ENCODE measurements at places on chromosomes 12 and 14.
A peak's percentile ranks its signal among the peaks of the same experiment; 100 is the strongest.

GRCh38 chr12:14157088-14157747 lies 175.8 kb upstream of the GRIN2B start:
- DNase-seq: no peak

GRCh38 chr12:97167598-97167997 lies 260.5 kb downstream of the NEDD1 start:
- no peak for DNase-seq

DNA sequence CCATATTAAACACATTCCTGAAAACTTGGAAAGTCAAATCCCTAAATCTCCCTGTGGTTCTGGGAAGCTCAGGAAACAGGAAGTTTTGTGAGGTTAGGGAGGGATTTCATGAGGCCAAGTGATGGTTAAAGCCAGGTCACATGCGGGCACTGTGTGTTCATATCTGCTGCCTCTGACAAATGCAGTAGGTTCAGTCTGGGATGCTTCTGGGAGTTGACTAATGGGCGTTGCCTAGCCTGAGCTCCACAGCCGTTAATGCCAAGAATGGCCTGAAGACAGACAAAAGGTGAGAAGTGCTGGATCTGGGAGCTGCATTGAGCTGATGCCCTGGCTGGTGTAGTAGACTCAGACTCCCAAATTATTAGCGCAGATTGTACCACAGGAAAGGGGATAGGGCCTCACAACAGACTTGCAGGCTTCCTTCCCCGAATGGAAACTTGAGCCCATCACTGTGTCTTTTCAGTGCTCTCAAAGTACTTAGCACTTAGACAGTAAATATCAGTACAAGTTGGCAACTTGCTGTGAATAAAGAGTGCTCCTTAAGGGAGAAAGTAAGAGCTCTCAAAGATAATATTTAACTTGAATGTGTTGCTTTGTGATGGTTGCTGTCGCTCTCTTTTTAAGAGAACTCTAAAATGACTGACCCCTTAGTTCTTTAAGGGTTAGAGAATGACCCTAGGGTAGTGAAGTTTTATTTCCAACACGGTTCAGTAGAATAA lies 17.3 kb downstream of the GSG1 start:
- no peak for DNase-seq

DNA sequence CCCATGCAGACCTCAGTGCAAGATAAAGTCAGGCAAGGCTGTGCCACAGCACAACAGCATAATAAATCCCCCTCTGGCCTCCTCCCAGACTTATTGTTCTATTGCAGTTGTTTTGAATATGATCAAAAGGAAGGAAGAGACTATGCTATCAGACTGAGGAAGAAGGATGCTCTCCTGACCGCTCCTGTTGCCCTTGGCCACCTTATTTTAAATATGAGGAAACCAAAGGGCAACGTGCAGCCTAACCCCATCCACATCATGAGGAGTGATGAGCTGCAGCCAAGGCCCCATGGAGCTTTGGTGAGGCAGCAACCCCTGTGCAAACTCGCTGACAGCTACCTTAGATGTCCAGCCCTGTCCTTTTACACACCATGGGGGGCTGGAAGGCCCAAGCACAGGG lies 291.7 kb downstream of the ZFP36L1 start:
- no peak for DNase-seq

DNA sequence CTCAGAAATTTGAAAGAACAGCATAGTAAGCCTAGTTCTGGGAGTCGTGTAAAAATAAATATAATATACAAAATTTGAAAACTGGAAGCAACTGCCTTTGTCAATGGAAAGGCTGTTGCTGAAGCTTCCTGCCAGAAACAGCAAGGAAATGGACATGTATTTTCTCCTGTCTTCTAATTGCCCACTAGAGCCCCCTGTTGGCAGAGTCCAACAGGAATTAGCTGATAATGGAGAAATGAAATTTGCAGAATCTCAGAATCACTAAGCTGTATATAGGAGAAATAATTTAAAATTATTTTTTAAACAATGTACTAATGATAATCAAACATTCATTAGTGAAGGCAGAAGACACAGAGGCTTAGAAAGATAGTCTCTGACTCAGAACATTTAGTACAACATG lies 414.8 kb downstream of the SLC6A15 start:
- peak; percentile 10 for DNase-seq

GRCh38 chr14:70665448-70666360 lies 24.0 kb downstream of the TTC9 start:
- no peak for DNase-seq

DNA sequence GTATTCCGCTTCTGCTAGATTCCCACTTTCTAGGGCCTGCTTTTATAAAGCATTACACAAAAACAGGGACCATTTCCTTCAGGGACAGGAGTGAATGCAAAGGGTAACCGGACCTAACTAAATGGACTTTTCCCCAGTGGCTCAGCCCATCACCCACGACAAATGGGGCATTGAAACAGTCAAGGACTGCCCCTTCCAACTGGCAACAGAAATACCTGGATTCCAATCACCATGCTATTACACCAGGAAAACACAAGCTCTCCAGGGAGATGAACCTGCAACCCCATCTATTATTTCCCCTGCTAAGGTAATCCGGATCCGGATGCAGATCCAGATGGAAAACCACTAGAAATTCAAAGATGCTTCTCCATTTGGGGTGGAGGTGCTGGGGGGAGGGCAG lies 1.0 kb downstream of the MPHOSPH9 start:
- DNase-seq: no peak

DNA sequence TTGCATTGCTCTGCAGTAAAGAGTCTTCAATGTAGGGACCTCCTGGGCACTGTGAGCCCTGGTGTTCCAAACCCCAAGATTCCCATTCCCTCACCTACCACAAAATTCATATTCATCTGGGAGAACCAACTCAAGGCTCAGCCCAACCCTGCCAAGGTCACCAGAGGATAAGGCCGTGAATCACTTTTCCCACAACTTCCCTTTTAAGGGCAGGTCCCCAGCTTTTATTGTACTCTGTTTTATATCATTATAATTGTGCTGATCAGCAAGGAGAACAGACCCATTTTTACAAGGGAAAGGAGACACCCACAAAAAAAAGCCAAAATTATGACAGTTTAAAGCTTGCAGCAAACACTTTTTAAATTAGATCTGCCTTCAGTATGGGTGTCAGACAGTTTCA lies 363.0 kb upstream of the FKBP4 start:
- peak; percentile 32 for DNase-seq

DNA sequence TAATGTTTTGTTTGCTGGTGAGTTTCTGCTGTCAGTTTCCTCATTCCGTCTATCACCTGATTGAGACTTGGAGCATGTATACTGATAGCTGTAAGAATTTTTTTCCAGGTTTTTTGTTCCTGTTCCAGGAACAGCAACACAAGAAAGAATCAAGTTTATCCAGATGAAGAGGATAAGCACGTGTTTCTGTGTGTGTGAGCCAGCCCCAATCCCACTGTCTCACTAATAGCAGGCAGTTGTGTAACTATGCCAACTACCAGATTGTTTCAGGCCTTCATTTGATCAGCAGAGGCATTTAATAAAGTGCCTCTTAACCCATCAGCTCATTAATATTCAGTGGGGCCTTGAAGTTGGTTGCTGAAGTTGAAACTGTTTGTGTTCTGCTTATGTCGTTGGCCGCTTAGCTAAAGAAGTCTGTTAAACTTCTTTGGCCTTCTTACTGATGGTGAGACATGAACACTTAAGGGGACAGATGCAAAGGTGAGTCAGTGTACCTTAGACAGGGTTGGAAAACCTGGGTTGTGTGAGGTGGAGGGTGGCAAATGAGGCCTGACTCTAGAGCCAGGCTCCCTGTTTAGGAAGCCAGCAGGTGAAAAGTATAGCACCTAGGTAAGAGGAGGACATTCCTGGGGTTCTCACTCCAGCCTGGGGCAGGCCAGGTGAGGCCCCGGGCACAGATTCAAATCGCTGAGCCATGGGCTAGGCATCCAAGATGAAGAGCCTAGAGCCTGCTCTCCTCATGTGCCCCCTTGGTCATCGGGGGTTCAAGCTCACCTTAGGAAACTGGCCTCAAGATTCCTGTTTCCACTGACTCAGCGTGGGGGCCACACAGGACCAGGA lies 3.7 kb downstream of the ANKRD13A start:
- no peak for DNase-seq

- DNase-seq: no peak
Measured at GRCh38 chr12:132079200-132079599, 64.9 kb downstream of the DDX51 start.

- no peak for DNase-seq
Measured at GRCh38 chr14:70934084-70934483, 26.8 kb downstream of the PCNX1 start.

GRCh38 chr12:119803381-119803791 lies 73.7 kb downstream of the CIT start:
- DNase-seq: no peak

GRCh38 chr12:110253176-110253575 lies 27.9 kb upstream of the ATP2A2 start:
- no peak for DNase-seq

GRCh38 chr12:19547271-19547671 lies 108.0 kb downstream of the AEBP2 start:
- no peak for DNase-seq

DNA sequence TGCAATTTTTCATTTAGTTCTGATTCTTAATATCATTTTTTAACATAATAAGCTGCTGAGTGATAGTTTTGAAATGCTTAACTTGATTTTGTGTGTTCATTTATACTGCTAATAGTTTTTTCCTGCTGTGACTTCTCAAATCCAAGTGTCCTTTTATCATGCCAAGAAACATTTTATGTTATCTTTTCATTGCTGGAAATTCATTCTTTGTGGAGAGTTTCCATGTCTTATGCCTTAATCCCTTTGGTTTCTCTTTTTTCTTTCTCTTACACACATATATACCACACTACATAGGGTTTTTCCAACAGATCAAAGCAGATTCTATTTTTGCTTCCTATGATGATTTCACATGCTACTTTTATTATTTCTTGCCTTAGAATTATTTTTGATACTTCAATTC lies 981.1 kb downstream of the SLC6A15 start:
- DNase-seq: no peak

- no peak for DNase-seq
Measured at GRCh38 chr12:81347404-81347803, 269.5 kb downstream of the ACSS3 start.

DNA sequence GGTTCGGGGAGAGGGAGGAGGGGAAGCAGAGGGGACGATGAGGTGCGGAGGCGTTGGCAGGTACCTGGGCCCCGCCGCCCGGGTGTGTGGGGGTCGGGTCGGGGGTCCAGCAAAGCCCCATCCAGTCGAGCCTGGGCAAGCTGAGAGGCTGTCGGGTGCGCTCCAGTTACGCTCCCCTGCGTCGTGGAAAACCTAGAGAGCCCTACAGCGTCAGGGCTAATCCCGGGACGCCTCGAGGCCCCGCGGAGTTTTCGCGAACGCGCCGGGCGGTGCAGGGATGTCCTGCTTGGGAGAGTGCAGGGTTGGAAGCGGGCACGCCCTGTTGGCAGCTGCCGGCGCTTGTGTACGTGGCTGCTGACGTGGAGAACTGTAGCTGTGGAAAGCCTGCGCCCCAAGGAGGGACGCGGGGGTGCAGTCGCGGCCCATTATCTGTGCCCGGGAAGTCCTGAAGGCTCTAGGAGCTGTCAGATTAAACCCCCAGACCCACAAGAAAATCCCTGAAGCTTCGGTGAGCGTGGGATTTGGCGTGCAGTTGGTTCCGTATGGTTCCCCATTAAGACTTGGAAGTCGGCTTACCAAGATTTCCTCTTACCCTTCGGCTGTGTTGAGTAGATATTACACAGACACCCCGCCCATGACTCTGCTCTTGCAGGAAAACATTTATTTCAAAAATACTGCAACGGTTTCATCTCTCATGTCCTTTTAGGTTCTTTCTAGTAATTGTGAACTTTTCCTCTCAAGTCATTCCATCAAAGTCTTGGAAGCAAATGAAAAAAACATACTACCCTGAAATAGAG lies 11.3 kb upstream of the SLC38A2 start:
- DNase-seq: peak; percentile 86

GRCh38 chr14:106691601-106692291 lies 1165.4 kb downstream of the TMEM121 start:
- DNase-seq: peak; percentile 80

- DNase-seq: no peak
Measured at GRCh38 chr12:49953151-49953550, 2.6 kb downstream of the AQP2 start.

- DNase-seq: peak; percentile 50
Measured at GRCh38 chr14:102591372-102591943, 991 bp upstream of the RCOR1 start.

DNA sequence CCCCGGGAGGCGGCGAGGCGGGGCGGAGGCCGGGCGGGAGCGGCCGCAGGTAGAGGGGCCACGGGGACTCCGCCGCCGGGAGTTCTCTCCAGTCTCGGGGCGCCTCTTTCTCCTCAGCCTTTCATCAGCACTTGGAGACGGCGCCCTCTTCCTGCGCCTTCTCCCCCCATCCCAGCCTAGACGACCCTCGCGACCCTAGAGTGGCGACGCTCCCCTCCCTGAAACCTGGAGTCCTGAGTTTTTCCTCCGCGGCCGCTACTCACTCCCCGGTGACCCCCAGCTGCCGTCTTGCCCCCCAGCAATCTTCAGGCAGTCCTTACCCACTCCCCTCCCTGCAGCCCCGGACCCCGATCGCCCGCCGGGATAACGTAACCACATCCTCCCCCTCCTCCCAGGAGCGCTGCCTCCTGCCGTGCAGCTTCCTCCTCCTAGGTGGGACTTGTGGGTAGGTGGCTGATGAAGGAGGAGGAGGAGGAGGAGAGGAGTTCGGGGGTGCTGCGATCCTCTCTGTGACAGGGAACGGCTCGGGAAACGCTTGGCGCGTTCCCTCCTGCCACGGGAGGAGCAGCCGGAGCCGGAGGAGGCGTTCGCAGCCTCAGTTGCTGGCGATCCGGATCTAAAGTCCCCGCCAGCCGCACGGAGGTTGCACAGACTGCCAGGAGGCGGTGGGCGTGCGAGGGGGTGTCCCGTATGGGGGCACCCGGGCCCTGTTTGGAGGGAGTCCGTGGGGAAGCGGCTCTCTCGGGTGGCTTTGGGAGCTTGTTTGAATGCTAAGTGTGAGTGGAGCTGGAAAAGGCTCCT lies 891 bp downstream of the PLEKHA5 start:
- DNase-seq: peak; percentile 43

GRCh38 chr14:88562532-88562830 lies 356 bp upstream of the ZC3H14 start:
- DNase-seq: no peak

DNA sequence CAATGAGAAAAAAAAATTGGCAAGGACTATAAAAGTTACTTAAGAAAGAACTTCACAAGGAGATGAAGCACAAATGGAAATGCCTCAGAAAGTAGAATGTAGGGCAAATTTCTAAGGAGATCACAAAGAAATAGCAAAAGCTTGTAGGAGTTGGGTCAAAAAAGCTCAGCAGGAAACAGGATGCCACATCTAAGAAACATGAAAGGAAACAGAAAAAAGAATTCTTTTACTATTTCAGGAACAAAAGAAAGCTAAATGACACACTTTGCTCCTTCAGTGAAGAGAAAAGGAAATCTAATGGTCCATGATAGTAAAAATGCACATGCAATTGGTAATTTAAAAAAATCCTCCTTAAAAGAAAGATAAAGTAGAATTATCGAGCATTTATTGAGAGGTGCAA lies 452.1 kb upstream of the GARIN6 start:
- DNase-seq: no peak

GRCh38 chr14:36570065-36570464 lies 12.3 kb downstream of the NKX2-8 start:
- DNase-seq: no peak

All from common myeloid progenitor, CD34-positive (primary cell).